Central memory CD8-positive, alpha-beta T cell (primary cell): ENCODE measurements at places on chromosomes 5 and 9.

- DNase-seq, result no peak
Measured at GRCh38 chr5:50365426-50366251, 75.4 kb downstream of the EMB start.

- no peak for DNase-seq
Measured at GRCh38 chr5:32828492-32828891, 117.4 kb downstream of the NPR3 start.

- no peak for DNase-seq
Measured at GRCh38 chr5:176897263-176897662, 1.9 kb downstream of the HK3 start.

- no peak for DNase-seq
Measured at GRCh38 chr5:82165740-82166530, 112.2 kb downstream of the RPS23 start.

GRCh38 chr9:82116556-82116955 is 128.0 kb downstream of the SPATA31D1 start:
- DNase-seq, result no peak

- DNase-seq, result no peak
Measured at GRCh38 chr9:8457055-8457454, 657.5 kb upstream of the DMAC1 start.

- DNase-seq, result no peak
Measured at GRCh38 chr9:11199335-11199734, 586.5 kb upstream of the PTPRD start.

DNA sequence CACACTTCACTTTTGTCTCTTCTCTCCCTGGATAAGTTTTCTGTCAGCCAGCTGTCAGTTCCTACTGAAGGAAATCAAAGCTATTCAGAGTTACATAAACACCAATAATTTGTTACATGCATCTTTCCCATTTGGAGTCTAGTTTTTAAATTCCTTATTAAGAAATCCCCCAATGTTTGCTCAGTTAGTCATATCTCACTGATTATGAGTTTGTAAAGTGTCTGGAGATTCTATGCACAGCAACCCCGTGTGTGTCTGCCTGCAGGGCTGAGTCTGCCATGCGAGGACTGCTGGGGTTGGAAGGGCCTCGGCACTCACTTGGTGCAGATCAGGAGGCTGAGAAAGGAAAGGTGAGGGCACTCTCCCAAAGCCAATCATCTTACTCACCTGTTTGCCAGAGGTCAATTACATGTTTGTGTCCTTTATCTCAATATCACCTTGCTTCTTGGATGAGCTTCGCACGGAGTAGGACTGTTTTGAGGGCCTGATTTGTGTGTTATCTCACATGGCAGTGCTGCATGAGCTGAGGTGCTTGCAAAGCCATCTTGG is 3.3 kb downstream of the ANKRD34B start:
- no peak for DNase-seq

DNA sequence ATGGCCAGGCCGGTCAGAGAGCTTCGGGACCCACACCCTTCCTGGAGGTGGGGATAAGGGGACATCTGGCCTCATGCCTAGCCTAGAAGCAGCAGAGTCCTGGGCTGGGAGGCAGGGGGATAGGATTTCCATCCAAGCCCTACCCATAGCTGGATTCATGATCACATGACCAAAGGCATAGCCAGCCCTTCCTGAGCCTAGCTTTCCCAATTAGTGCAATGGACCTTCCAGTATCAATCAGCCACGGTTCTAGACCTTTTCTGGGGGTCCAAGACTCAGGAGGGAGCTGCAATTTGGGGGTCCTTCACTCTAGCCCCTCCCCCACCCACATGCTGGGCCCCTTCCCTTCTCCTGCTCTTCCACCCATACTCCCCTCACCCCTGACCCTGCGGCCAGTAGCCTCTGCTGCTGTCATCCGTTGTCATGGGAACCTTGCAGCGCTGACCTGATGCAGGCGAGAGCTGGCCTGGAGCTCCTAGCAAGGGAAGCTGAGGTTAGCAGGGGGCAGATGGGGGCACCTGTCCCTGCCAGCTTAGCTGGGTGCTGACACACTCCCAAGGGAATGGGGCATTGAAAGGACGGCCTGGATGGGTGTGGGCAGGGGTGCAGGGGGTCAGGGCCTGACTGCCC is 44.6 kb downstream of the CXXC5 start:
- DNase-seq, result no peak

- DNase-seq, result no peak
Measured at GRCh38 chr5:76626738-76627137, 3.5 kb upstream of the F2RL2 start.

GRCh38 chr9:107112707-107113243 is 170.3 kb upstream of the RAD23B start:
- DNase-seq, result no peak

- DNase-seq, result no peak
Measured at GRCh38 chr5:8213701-8214240, 344.8 kb downstream of the MTRR start.

- DNase-seq, result no peak
Measured at GRCh38 chr5:545641-546375, 21.6 kb upstream of the SLC9A3 start.

DNA sequence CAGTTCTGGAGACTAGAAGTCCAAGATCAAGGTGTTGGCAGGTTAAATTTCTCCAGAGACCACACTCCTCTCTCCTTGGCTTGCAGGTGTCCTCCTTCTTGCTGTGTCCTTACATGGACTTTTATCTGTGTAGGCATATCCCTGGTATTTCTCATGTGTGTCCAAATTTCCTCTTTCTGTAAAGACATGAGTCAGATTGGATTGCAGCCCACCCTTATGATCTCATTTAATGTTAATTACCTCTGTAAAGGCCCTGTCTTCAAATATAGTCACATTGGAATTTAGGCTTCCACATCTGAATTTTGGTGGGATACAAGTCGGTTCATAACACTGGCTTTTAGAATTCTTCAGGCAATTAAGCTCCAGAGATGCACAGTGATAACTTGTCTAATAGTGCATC is 322.2 kb upstream of the GRIA1 start:
- DNase-seq, result no peak

GRCh38 chr5:100950985-100951384 is 47.9 kb upstream of the ST8SIA4 start:
- no peak for DNase-seq

DNA sequence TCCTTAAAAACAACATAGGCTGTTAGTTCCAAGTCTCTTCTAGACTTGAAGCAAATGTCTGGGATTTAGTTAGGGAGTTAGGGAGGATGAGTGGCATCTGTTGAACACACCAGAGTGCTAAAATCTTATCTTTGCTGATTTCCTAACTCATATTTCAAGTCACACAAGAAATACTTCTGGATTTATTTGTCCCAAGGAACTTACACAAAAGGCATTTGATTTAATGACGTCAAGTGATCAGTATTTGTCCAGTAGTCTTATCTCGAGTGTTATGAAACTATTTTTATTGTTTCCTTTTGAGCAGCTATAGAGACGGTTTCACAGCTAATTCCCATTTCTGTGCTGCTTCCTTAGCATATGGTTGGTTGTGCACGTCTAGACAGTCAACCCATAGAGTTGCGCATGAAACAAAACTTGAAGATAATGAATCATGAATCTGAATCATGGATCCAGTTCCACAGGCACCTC is 140.5 kb upstream of the TUT7 start:
- DNase-seq, result no peak

- no peak for DNase-seq
Measured at GRCh38 chr5:159504857-159505304, 174.6 kb upstream of the IL12B start.

DNA sequence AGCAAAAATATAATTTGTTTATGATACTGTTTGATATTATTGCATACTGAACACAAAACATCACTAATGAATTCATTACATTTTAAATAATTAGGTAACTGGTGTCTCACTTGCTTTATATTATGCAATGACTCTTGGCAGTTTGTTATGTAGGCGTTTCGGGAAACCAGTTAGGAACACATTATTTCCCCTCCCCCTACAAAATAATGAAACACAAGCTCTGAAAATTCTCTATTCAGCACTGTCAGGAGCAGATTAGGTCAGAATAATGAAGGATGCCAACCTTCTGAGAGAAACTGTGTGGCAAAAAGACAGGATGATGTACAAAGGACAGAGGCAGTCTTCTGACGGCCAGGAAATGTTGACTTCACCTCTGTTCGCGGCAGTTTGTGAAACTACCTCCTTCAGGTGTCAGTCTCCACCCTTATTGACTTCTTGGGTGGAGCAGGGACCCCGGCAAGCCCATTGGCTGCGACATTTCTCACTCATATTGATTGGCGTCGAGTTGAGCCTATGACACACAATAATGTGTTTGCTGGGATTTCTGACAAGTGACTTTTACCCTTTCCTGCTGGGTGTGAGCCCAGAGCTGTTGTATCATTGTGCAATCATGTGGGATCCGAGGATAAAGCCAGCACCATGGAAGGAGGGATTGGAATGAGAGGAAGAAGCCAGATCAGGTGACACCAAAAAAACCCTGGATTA is 33.9 kb downstream of the SH3PXD2B start:
- DNase-seq, result no peak

DNA sequence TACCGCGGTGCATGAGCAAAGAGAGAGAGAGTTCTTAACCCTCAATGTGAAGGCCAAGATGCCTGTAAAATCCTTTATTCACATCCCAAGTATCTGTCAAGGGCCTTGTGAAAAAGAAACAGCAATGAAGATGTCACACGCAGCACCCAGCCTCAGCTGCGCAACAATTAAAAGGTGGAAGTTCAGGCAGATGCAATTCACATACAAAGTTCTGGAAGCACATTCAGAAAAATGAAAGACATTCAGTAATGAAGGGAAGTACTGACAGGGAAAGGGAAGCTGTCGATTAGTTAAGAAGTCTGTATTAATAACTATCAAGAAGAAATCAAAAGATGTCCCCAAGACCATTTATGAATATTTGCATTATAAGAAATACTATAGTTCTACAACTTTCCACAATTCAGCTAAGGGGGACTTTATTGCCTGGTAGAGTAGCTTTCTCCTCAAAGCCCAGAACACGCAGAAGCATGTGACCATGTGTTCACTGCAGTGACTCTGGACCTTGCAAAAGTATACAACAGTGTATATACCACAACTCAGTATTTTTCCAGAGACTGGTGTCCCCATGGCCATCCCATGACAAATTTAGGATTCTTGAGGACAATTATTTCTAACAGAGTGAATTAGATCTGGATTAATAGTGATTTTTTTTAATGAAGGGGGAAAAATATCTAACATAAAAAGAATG is 137.5 kb downstream of the CDK5RAP2 start:
- DNase-seq, result no peak

DNA sequence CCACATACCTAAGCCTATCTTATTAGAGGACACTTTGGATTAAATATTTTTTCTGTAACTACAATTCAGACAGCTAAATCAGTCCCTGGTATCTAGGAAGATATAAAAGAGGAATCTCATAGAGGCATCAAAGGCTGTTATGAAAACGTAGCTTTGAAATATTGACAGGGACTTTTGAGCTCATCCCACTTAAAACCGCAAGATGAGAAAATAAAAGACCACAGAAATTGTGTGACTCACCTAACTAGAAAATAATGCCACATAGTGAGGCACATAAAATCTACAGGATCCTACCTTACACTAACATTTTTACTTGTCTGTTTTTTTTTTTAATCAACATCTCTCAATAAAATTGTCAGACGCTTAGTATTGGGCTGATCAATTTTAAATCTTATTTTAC is 686.5 kb upstream of the COX7C start:
- no peak for DNase-seq

DNA sequence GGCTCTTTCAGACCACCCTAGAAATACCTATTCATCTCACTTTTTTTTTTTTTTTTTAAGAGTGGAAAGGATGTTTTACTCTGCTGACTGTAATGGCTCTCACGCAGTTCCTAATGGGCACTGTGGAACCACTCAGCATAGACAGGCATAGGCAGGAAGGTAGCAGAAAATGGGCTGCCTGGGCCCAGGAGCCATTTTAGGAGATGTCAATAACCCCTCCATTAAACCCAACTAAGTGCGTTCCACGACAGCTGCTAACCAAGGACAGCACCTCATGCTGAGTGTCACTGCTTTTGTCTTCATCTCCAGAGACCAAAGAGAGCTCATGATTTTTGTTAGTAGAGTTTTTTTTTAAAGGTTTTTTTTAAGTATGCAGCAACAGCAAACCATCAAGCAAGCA is 15.3 kb downstream of the MAP1B start:
- DNase-seq, result no peak

DNA sequence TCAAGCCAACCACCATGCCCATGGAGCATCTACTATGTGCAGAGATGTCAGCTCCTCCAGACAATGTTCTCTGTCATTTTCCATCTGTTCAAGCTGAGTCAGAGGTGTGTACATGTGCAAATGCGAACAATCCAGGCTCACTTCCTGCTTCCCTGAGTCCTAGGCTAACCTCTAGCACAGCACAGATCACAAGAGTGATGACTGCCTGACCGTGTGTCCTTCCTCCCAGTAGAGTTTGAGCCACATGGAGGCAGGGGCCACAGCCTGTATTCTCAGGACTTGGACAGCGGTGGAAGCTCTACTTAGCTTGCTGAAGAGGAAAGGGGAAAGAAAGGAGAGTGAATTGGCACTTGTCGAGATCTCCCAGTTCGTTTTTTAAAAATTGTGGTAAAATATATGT is 87.2 kb downstream of the KCNIP1 start:
- DNase-seq, result no peak

DNA sequence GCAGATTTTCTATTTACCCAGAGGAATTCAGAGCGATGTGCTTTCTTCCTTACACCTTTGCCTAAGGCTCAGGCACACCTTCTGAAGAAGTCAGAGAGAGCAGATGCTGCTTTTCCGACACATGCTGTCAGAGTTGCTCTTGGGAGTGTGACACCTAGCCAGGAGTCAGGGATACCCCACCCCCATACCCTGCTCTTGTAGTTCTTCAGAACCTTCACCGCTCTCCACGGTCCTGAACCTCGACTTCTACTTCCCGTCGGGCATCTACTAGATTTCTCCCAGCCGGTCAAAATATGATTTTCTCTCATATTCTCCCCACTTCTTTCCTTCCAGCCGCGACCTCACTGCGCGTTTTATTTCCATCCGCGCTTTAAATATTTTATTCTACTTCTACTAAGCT is 1.7 kb downstream of the GRIN3A start:
- DNase-seq, result no peak

GRCh38 chr9:84255696-84256095 is 84.9 kb downstream of the SLC28A3 start:
- DNase-seq, result no peak
